ENCODE measurements at places on chromosomes 3 and 15.

GRCh38 chr3:125058529-125058928 is 2.7 kb upstream of the HEG1 start:
- no peak for DNase-seq

DNA sequence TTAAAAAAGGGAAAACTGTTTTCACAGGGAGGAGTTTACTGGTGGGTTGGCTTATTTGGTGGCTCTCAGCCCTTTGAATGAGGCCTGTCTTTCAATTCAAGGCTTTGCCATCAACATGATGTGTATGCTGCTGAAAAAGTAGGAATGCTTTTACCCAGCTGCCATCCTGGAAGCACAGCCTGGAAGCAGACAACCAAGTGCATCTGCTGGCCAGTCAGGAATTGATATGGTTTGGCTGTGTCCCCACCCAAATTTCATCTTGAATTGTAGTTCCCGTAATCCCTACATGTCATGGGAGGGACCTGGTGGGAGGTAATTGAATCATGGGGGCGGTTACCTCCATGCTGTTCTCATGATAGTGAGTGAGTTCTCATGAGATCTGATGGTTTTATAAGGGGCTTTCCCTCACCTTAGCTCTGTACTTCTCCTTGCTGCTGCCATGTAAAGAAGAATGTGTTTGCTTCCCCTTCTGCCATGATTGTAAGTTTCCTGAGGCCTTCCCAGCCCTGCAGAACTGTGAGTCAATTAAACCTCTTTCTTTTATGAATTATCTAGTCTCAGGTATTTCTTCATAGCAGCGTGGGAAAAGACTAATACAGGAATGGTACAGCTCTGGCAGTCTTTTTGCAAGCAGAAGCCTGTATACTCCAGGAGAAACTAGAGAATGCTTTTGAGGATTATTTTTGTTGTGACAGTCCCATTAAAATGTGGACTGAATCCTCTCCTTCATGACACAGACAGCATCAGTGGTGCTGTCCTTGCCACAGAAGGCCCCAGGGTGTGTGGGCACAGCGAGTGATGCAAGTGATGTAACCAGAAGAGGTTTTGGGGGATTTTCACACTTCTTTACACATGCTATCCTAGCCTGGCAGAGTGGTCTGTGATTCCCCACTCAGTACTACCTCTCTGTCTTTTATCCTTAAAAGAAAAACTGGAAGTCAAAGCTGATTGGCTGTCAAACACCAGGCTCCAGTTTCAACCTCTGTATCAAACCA is 20.0 kb downstream of the PLCL2 start:
- no peak for DNase-seq

GRCh38 chr15:67144609-67145311 is 79.4 kb downstream of the SMAD3 start:
- peak; percentile 97 for DNase-seq

GRCh38 chr15:93087825-93088199 is 1.2 kb downstream of the RGMA start:
- peak; percentile 39 for DNase-seq

DNA sequence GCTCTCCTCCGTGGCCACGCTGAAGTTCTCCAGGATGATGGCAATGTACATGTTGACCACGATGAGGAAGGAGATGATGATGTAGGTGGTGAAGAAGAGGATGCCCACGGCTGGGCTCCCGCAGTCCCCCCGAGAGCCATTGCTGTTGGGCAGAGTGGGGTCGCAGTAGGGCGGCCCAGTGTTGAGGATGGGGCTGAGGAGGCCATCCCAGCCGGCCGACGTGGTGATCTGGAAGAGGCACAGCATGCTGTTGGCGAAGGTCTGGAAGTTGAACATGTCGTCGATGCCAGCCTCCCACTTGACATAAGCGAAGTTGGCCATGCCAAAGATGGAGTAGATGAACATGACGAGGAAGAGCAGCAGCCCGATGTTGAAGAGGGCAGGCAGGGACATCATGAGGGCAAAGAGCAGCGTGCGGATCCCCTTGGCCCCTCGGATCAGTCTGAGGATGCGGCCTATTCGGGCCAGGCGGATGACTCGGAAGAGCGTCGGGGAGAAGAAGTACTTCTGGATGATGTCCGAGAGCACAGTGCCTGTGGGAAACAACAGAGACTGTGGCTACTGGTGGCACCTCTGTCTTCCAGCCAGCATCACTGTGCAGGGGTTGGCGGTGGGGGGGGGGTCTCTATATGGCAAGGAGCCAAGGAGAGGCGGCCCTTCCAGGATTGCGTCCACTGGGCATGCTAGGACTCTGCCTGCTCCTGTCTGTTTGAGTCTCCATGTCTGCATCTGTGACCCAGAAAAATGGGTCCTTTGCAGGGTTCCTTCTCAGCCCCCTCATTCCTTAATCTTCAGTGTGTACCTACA is 55.1 kb downstream of the EXOG start:
- DNase-seq: no peak

DNA sequence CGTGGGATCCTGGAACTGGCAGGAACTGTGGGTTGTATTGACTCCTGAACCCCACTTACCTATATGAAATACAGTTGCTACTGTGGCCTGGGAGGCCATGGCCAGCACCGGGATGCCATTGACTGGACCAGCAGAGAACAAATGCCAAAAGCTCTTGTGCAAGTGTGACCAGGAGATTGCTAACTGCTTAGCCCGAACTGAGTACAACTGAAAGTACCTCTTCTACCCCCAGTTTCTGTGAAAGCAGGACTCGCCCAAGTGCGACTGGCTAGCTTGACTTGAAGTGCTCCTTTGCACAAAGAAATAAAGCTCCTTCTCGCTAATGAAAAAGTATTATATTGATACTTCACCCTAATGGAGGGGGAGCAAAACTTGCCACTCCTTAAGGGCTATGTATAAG is 101.3 kb upstream of the ATP11B start:
- no peak for DNase-seq

- DNase-seq: no peak
These were observed 42.6 kb downstream of the ZNF148 start for GRCh38 chr3:125332504-125332903.

GRCh38 chr15:32943711-32944110 is 225.9 kb downstream of the GREM1 start:
- DNase-seq: no peak

GRCh38 chr3:65955792-65956477 is 82.8 kb downstream of the MAGI1 start:
- no peak for DNase-seq

GRCh38 chr3:73502609-73503583 is 121.8 kb downstream of the PDZRN3 start:
- DNase-seq: peak; percentile 86

DNA sequence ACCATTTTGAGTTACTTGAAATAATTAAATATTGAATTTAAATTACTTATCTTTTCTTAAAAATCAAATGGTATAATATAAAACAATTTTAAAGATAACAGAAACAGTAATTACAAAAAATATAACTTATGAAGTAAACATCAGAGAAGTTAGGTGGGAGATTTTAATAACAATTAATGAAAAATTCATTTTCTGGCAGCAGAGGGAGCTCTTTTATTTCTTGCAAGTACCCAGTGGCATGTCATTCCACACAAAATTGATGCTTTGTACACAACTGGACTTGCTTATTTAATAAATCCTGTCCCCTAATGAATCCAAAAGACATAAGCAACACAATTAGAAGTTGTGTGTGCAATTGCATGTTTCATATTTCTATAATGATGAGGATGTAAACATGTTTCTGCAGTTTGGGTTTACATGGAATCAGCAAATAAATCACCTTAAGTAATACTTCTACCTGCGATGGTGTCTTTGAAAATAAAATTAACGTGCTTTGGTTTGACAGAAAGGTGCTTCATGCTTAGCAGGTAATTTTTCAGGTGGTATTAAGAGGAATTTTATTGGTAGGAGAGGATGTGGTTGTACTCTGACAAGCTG is 861.3 kb downstream of the ZPLD1 start:
- DNase-seq: peak; percentile 37

DNA sequence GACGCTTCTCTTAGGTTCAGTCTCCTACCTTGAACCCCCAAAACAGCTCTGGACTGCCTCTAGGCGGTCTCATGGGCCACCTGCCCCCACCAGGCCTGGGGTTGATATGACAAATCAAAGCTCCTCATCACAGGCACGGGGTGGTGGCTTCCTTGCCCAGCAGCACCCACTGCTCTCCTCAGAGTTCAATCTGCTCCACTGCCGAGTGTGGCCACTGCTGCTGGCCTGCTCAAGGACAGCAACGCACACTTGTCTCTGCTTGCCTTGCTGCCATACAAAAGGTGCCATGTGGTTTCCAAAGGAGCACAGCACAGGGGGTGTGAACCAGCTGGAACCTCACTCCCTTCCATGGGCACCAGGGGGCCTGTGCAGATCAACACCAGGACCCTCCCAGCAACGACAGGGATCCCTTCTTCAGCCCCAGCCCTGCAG is 10.2 kb downstream of the KBTBD13 start:
- DNase-seq: no peak

DNA sequence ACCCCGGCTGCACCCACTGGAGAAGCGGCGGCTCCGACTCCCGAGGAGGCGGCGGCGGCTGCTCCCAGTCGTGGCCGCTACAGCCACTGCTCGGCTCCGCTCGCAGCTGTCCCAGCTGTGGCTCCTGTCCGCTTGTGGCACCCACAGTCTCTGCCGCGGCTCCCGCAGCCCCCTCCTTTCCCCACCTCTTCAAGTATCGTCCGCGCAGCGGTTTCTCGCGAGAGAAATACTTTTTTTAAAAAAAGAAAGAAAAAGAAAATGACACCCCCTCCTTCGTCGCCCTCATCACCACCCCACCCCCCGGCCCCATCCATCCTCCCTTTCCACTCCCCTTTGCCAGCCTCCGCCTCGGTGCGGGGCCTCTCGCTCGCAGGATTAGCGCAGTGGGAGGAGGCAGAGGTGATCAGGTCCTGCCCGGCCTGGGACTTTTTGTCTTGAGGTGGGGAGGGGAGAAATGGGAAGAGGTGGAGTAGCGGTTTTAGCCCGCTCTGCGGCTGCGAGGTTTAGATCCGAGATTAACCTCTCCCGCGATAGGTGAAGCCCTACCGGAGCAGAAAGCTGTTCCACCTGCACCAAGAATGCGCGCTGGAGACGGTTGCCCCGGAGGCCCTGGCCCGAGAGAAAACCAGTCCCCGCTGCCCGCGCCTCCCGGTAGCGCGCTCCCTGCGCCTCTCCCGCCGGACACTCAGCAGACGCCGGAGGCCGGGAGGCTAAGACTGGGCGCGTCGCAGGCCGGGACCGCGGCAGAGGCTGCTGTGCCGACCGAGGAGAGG is at the start of gene FBN1:
TSS of gene FBN1 (minus strand) at position 152 of the 773 bp plus-strand sequence. CDS start 940 bp downstream, outside the sequence.
- DNase-seq: peak; percentile 68

DNA sequence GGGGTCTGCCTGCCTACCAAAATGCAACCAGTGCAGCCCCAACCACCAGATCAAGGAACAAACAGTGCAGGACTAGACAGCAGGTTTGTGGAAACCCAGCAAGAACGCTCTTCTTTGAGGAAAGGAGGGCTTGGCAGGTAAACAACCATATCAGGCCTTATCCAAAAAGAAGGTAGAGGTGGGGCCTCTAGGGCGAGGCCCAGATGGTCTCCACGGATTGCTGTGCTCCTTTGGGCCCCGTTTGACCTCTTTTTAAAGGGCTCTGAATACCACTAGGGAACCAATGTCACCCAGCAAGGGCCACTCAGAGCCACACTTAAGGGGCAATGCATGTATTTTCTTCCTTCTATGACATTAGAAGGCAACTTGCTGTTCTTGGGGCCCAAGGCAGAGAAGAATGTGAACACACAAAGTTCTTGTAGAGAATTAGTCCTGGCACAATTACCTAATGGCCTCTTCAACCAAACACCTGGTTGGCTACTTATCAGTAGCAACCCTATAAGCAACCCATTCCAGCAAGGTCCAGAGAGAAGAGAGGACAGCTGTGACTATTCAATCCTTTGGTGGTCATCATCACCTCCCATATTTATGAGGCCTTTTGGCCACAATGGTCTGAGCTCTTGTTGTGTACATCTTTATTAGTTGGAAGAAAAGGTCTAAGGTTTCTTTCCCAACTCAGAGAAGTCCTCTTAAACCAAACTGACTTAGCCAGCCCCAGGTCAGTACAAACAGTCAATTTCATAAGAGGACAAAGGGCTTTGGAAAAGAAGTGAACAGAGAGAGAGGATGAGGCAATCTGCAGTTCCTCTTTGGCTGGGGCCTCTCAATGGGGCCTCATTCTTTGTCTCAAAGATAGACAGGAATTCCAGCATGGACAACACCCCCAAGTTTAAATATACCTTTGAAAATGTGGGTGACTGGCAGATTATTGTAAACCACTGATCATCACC is 36.0 kb downstream of the FOXP1 start:
- no peak for DNase-seq

DNA sequence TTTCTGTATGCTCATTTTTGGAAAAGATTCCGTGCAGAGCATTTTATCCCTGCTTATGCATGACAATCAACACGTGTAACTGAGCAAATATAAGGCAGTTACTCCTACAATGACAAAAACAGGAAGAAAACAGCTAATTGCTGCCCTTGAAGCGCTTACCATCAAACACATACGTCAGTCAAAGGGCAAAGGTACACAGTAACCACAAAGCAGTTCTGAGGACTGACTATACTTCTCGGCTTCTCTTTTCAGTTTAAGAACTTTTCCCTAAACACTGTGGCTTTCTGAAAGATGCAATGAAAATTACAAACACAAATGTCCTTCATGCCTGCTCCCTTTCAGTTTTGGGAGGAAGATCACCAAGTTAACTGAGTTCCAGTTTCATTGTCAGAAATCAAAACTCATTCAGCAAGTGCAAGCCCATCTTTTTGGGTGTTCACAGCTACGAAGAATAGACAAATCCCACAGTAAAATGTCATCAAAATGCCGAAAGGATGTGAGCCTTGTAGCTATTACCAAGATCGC is 602.8 kb downstream of the FOXP1 start:
- no peak for DNase-seq

- DNase-seq: no peak
These were observed 106.1 kb downstream of the WDR76 start for GRCh38 chr15:43932907-43933306.

- DNase-seq: no peak
These were observed 9.5 kb downstream of the RPS17 start for GRCh38 chr15:82530606-82531379.

DNA sequence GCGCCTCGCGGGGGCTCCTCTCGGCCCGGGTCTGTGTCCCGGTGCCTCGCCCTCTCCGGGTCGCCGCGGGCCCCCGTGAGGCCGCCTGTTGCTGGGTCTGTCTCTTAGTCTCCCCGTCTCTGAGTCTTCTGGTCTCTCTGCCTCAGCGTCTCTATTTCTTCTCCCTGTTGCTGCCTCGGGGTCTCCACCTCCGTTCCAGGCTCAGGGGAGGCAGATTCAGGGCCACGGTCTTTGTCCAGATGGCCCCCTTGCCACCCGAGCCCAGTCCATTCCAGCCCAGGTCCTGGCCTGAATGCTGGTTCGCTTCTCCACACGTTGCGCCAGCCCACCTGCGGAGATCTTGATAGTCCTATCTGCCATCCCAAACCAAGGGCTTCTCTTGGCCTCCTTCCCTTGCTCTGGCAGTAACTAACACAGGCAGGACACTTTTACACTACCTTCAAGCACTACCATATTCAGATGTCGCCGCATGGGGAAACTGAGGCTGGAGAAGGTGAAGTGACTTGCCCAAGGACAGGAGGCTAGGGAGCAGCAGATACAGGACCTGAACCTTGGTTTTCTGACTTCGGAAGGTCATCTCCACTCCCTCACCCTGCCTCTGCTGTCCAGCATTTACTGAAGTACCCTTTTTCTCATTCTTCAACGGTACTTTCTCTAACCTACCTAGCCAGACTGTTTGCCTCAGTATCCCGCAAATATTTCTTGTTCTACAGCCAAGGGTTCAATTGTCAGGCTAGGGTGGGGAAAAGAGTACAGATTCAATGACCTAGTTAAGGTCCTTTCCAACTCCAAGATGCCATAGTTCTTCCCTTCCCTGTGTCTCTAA is 616 bp upstream of the IGDCC4 start:
- DNase-seq: no peak

Data from astrocyte of the cerebellum (primary cell).